D341Med (cell line): ENCODE measurements at places on chromosomes 12 and 14.

DNA sequence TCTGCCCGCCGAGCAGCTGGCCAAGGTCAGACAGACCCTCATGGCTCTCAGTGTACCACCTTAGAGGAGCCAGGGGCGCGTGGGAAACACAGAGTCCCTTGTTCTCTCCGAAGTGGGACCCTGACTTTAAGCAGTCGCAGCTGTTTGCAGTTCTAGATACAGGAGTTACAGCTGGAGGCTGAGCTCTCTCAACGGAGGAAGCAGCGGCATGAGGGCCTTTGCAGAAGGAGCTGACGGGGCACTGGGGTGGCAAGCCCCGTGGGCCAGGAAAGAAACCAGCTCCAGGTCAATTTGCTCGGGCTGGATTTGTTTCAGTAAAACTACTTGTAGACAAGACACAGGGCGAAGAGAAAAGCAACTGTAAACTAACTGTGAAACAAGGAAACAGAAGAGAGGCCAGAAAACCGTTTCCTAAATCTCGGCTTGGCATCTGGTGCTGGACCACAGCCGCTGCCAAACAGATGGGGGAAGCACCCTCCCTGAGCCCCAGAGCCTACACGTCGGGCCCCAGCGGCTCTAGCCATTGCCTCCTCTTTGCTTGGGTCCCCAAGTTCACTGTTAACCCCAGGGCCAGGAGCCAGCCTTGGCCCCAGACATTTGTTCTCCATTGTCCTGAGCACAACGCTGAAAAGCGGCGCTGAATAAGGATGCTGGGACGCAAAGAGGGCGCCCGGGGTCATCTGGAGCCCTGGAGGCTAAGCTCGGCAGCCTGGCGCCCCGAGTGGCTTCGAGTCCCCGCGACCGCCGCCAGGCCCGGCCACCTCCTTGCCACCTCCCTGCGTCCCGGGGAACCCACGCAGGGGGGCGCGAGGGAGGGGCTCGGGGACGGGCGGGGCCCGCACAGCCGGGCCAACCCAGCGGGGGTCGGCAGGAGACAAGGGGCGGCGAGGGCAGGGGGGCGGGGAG is 914 bp upstream of the PACS2 start:
- DNase-seq = peak; percentile 29

DNA sequence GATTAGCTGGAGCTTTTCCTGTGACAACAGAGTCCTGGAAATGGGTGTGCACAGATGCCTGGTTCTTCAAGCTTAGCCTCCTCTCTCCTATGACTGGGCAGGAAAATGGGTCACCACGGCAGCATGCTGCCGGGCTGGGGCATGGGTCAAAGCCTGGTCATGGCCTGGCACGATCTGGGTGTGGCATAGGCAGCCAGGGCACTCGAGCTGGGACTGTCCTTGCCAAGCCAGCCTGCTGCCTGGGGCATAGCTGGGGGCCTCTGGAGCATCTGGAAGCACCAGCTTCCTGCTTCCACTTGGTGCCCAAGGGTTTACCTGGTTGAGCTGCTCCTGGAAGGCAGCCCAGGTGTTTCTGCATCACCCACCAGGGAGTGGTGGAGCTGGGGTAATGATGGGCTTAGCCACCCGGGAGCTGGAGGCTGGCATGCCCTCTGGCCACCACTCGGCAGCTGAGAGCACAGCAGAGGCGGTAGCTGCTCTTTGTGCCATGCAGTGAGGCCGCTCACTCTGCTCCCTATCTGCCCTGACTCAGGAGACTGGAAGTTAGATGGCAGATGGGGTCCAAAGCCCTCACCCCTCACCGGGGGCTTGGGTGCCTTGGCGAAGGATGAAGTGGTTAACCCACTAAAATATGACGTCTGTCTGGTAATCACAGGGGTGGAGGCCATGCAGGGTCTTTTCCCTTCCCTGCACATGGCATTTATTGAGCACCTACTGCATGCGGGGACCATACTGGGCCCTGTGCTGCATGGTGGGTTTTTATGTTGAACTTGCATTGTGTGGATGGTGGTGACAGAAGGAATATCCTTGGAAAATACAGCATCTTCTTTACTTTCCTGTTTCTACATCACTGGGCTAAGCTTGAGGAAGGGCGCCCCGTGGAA is 1.7 kb downstream of the OTUB2 start:
- no peak for DNase-seq

GRCh38 chr14:99930420-99931274 is 134.6 kb upstream of the EVL start:
- no peak for DNase-seq

DNA sequence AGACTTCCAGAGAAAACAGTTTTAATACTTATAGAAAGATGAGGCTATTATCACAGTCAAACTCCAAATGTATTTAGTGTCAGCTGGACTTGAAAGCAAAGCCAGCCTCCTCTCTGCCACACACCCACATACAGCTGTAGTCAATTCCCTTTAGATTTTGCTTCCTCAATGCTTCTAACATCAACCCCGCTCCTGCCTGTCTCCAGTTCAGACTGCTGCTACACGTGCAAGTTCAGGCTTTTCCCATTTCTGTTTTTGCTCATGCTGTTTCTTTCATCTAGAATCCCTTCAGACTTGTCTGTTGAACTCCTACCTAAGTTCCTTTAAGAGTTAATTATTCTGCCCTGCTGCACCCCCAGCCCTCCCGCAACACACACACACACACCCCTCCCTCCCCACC is 380.0 kb downstream of the KCNH5 start:
- no peak for DNase-seq

DNA sequence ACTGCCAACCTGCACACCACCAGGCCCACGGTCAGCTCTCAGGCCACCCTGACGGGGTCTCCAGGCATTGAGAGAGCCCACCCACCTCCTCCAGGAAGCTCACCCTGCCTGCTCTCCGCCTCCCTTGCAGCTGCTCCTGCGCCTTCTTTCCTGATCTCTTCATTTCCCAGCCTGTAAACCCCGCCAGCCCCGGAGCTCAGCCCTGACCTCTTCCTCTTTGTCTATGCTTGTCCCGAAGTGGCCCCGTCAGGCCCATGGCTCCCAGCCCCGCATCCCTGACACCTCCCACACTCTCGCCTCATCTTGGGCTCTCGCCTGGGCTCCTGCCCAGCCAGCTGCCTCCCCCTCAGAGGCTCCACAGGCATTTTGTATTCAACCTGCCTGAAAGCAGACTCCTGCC is 139.3 kb downstream of the CALM1 start:
- DNase-seq = no peak

DNA sequence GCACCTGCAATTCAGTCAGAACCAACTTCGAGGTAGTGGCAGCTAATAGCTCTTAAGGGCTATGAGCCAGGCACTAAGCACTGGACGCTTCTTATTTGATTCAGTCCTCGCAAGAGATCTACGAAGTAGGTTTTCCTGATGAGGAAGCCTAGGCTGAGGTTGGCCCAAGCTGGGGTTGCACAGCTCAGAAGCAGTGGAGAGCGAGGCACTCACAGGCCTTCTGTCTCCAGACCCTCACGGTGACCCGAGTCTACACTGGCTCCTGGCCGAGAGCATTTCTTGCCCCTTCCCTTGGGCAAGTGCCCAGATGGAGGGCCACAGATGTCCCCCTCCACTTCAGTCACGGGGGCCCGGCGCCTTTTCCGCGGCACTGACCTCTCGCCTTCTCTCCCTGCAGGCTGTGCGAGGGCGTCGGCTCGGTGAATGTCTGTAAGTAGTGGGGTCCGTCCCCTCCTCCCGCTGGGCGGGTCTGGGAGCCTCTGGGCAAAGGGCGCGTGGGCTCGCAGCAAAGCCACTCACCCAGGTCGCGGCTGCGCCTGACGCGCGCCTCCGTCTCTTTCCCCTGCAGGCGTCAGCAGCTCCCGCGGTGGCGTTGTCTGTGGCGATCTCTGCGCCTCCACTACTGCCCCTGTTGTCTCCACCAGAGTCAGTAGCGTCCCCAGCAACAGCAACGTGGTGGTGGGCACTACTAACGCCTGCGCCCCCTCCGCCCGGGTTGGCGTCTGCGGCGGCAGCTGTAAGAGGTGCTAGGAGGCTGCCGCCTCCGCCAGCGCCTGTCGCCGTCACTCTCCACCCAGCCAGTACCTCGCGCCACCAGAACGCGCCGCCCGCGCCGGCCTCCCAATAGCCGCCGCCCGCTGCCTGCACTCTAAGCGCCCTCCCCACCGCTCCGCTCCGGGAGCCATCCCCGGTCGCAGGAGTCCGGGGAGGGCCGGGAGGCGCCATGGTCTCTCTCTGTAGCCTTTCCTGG is 13.1 kb downstream of the KRT83 start:
- DNase-seq = peak; percentile 73
